Breast epithelium (tissue), 4 donors: ENCODE measurements at places on chromosomes 4 and X. TPM values are rescaled to one million over a fixed set of nuclear protein-coding genes. Genes with fewer than 3 reads are reported as not detected.

AMOT gene
- 23.0 TPM for total RNA-seq

KDM5C gene
- total RNA-seq = 63.5 TPM

UPF3B gene
- 7.5 TPM for total RNA-seq

SSX4B gene
- not detected for total RNA-seq

IL2 gene
- total RNA-seq = 0.48 TPM

CDKL5 gene
- total RNA-seq = 6.9 TPM

SYP gene
- total RNA-seq = 2.7 TPM

MSN gene
- total RNA-seq = 132 TPM

LDB2 gene
- 34.5 TPM for total RNA-seq

ITGB1BP2 gene
- total RNA-seq = not detected

DCAF8L2 gene
- not detected for total RNA-seq
